ENCODE measurements at places on chromosomes 1 and 21.

- DNase-seq: no peak
Measured at GRCh38 chr1:210233495-210234328, 1.1 kb downstream of the SERTAD4 start.

- no peak for DNase-seq
Measured at GRCh38 chr1:19068639-19069276, 112.3 kb upstream of the IFFO2 start.

DNA sequence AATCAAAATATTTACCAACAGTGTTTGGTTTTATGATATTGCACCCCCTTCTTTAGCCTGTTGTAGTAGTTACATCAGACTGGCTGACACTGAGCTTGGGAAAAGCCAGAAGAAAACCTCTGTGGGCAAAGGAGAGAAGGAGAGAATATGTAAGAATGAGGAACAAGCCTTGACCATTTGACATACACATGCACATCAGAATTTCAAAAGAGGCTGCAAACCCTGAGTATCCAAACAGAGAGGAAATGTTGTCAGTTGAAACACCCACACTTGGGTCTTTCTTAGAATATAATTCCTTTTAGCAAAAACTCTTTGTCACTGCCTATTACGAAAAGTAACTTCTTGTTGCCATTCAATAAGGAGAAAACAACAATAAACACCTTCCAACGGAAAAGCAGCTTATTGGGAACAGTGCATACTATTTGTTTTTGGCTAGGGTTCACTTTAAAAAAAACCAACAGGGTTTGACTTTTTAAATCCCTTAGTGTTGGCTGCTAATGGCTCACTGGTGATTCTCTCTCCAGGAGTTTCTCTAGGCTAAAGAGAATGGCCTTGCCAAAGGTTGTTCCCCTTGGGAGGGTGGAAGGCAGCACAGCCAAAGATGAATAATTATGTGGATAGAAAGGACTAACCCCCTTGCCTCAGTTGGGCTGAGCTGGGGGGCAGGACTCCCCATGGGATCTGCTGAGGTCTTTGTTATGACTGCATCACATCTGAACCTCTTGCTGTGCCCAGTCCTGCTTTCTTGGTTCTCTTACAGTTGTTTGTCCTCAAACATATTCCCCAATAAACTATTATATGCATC lies 48.9 kb downstream of the GORAB start:
- DNase-seq: no peak

GRCh38 chr1:85850238-85850637 lies 142.0 kb upstream of the ZNHIT6 start:
- DNase-seq: no peak

DNA sequence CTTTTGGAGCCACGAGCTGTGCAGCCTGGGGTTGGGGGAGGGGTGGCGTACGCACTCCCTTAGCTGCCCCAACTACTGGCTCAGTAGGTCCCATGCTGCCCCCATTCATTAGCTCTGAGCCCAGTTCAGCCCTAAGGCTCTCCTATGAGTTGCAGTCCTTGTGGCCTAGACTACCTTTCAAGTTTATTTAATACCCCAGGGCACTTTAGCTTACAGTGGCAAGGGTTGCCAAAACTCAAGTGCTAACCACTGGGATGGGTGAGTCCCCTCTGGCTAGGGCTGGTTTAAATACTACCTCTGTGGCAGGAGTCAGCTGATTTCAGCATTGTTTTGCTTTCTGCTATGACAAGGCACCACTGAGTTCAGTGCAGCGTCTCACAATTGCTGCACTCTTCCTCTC lies 118.2 kb downstream of the ODF2L start:
- no peak for DNase-seq

DNA sequence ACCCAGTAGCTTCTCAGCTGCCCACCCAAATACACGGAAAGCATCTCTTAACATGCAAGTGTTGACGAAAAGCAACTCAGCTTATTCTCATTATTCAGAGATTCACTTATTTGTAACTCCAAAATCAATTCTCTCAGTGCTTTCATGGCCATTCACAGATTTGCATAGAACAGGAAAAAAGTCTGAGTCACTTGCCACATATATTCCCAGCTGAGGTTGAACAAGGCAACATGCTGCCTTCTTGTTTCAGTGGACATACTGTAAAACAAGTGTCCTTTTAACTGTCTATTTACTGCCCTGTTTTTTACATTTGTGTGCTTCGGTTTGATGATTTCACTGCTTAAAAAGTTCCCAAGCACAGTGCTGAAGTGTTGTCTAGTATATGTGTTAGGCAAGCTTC lies 273.0 kb downstream of the LTN1 start:
- DNase-seq: no peak

- no peak for DNase-seq
Measured at GRCh38 chr1:48937732-48938131, 161.0 kb upstream of the BEND5 start.

DNA sequence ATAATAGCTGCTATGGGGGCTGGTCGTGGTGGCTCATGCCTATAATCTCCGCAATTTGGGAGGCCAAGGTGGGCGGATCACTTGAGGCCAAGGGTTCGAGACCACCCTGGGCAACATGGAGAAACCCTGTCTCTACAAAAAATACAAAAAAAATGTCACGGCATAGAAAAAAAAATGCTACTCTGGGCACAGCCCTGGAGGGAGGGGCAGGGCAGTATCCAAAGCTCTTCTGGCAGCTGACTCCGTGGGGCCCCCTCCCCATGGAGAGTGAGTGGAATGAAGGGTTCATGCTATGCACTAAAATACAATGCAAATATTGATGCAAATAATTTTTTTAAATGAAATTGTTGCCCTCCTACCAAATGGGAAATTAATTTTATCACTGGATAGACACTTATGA lies 78.7 kb downstream of the DESI2 start:
- no peak for DNase-seq

DNA sequence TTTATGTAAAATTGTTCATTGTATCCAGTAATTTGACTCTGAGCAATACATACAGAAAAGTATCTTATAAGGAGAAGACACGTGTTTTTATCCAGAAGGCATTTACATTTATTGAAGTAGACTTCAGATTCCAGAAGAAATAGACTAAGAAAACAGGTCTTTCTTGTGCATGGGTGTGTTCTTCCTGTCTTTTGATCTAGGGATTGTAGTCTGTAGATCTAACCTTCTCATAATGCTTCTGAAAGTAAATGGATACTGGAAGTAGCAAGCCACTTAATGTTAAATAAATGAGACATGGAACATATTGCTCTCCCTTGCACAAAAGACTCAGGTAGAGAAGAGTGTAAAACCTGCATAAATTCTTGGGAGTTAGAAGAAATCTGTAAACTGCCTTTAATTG lies 853.2 kb upstream of the B3GALT2 start:
- no peak for DNase-seq

All from stimulated activated CD4-positive, alpha-beta T cell treated with anti-CD3 and anti-CD28 coated beads, Interleukin-12 subunit alpha, Interleukin-12 subunit beta, amount 100 ng/mL, for 4 hours (primary cell).